Stimulated activated CD4-positive, alpha-beta T cell treated with anti-CD3 and anti-CD28 coated beads, Interleukin-2, amount 100 ng/mL, for 24 hours (primary cell): ENCODE measurements at places on chromosomes 12 and 14.

GRCh38 chr14:55807053-55807880, 227.3 kb downstream of the KTN1 start:
- peak; percentile 59 for DNase-seq

DNA sequence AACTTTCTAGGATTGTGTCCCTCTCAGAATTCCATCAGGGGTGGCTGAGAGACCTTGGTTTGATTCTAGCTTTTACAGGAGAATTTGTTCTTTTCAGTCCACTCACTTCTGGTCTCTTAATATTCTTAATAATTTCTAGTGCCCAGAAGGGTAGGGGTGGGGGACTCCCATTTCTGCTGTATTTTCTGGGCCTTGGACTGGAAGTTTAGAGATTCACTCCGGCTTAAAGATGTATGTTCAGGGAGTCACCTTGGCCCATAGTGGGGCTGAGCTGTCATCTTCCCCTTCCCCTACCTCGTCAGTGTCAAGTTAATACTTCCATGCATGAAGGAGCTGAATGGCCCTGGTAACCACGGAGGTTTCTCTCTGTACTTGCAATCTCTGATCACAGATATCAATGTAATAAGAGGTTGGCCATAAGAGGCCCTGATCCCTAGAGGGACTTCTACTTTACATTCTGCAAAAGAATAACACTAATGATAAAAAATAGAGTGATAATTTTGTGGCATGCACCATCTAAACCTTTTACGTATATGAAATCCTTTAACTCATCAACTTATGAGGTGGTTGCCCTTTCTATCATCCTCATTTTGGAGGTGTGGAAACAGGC, 6.7 kb downstream of the KRT81 start:
- no peak for DNase-seq

DNA sequence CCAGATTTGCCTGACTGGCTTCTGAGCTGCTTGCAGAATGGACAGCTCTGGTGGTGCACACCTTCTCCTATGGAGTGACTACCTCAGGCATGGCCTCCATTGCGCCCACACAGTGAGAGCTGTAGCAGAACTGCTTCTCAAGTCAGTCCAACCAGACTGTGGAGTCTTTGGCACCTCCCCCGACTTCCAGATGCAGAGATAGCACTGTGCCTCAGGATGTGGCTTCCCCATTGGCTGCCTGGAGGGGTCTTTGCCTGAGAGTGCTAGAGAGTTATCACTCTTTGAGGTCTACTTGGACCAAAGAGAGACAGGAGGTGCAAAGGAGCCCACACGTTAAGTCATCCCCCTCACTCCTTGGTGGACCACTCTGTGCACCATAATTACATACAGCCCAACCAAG, 44.8 kb upstream of the FRS2 start:
- no peak for DNase-seq

DNA sequence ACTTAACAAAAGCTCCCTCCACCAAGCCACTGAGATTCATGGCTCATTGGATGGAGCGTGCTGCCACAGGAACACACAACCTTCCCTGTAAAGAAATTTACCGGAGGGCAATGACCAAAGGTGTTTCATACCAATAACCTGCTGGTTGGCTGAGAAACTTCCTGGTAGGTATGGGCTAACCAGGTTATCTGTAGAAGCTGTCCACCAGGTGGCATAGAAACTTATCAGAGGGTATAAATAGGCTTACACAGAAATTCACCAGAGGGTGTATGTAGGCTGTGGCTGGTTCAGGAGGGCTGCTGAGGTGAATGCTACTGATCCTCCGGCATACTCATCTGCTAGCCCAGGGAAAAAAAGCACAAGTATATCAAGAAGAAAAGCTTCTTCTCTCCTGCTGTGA, 27.1 kb upstream of the MTERF2 start:
- DNase-seq = no peak

GRCh38 chr12:2460051-2460670, 334.6 kb upstream of the FKBP4 start:
- DNase-seq = no peak

DNA sequence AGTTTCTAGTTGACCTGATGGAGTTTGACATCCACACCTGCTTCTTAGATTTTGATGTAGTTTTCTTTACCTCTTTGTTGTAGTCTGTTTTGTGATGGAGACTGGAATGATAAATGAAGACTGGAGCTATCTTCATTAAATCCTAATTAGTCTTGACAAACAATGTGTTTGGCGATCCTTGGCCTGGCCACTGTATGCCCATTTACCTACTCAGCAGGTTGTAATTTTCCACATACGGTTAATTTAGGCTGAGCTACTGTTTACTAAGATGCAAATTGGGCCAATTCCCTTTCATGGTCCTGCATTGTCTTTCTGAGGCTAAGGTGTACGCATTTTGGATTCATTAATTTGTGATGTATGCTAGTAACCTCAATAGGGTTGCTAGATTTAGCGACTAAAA, at the start of gene TAS2R7:
Gene TAS2R7 (minus strand): TSS at position 41 of the 400 bp plus-strand sequence. CDS start 57 bp downstream, outside the sequence.
- no peak for DNase-seq

GRCh38 chr12:55720894-55721444, 776 bp downstream of the RDH5 start:
- no peak for DNase-seq

- DNase-seq = no peak
Observed at GRCh38 chr14:68822132-68822651, 29.3 kb upstream of the ZFP36L1 start.

DNA sequence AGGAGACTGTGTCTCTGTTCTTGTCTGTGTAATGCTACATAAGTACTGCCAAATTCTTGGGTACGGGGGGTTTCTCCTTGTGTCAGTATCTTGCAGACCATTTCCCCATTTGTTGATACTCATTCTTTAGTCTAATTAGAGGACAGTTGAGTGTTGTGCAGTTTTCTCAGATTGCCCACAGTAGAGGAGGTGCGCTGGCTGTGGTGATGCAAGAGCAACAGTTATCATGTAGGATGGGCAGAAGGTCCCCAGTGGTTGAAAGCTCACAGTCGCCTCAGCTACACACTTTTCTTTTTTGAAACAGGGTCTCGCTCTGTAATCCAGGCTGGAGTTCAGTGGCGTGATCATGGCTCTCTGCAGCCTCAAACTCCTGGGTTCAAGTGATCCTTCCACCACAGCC, 37.8 kb upstream of the ATP2A2 start:
- no peak for DNase-seq

GRCh38 chr12:93844164-93844784, 167.1 kb downstream of the CRADD start:
- no peak for DNase-seq

DNA sequence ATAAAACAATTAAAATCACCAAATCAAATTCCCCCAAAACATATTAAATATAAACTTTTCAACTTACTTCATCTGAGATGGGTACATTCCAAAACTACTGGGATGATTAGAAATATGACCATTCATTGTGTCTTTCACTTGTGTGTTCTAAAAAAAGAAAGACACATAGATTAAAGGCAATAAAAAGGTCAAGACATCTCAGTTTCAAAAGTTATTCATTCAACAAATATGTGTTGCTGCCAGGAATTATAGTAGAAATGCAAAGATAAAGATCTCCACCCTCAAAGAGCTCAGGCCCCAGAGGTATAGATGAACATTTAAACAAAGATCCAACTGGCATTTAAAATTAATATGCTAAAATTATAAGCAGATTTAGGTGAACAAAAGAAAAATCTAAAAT, 106.4 kb downstream of the EPS8 start:
- no peak for DNase-seq
